ENCODE measurements at places on chromosomes 3 and 15.
A peak's percentile ranks its signal among the peaks of the same experiment; 100 is the strongest.

DNA sequence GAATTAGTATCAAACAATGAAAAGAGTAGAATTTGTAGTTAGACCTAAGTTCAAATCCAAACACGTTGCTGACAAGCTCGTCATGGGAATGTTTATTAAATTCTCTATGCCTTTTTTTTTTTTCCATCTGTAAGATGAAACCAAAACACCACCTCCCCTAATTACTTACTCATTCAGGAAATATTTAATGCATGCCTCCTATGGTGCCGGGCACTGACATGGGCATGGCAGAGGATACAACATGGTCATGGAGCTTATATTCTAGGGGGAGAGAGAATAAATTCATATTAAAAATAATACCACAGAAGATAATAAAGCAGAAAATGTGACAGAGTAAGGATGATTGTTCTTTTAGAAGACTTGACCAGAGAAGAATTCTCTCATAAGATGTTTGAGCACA lies 215.8 kb downstream of the RYR3 start:
- no peak for DNase-seq

- no peak for DNase-seq
Observed at GRCh38 chr3:165503825-165504224, 307.6 kb upstream of the SLITRK3 start.

DNA sequence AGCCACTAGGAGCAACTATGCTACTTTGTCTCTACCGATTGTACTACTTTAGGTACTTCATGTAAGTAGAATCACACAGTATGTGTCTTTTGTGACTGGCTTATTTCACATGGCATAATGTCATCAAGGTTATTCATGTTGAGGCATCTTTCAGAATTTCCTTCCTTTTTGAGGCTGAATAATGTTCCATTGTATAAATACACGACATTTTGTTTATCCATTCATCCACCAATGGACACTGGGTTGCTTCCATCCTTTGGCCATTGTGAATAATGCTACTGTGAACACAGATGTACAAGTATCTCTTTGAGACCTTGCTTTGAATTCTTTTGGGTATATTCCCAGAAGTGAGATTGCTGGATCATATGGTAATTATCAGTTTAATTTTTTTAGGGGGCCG lies 29.2 kb downstream of the MYO5A start:
- DNase-seq = no peak

- no peak for DNase-seq
Observed at GRCh38 chr15:37709669-37710068, 224.8 kb upstream of the TMCO5A start.

DNA sequence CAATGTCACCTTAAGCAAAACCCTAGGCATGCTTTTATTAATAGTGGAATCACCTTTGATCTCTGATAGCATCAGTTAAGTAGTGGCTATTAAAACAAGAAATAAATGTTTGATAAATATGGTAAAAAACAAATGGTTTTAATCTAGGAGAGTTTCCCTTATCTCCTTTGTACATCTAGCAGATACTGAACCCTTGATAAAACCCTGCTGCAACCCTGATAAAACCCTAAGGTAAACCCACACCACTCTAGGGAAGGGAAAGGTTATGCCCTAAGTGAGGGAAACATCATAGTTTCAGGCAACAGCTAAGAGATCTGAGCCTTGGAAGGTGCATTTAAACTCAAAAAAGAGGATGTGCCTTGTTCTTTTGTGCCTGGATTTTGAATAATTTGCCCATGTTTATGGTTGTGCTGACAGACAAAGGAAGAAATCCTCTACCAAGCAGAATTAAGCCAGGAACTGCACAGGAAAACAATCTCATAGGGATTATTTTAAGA lies 309.7 kb downstream of the FGF12 start:
- DNase-seq = no peak

GRCh38 chr15:85116925-85117646 lies 135.4 kb downstream of the PDE8A start:
- no peak for DNase-seq

DNA sequence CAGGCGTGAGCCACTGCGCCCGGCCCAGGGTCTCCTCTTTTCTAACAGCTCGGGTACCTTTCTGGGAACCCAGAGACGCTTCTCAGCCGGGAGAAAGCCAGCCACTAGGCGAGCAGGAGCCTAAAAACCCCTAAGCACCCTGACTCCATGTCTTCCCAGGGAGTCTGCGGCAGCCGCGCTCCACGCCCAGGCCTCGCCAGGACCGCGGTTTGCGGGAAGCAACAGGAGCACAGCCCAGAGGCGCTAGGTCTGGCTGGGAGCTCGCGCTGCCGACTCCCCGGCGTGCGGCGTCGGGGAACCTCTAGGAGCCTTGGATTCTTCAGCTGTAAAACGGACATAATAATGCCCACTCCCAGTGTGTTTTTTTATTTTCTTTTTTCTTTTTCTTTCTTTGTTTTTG lies 1.0 kb upstream of the LAMP3 start:
- no peak for DNase-seq

DNA sequence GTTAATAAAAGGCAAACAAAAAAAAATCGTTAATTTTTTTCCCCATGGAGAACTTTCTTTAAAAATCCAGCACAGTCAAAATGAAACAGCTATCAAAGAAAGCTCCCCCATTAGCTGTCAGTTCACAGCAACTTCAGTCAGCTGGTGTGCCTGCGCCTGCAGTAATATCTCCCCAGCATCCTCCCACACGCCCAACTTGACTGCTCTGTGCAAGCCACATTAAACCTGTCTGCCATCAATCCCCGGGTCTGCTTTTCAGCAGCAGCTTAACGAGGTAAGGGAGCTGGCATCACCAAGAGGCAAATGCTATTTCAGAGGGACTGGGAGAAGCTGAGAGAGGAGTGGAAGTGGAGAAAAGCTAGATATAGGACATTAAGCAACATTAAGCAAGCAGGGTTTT lies 337.5 kb downstream of the GAP43 start:
- no peak for DNase-seq

- DNase-seq = no peak
Observed at GRCh38 chr15:77413699-77414349, 6.1 kb downstream of the PEAK1 start.

- DNase-seq = no peak
Observed at GRCh38 chr3:7867587-7867986, 634.0 kb upstream of the LMCD1 start.

DNA sequence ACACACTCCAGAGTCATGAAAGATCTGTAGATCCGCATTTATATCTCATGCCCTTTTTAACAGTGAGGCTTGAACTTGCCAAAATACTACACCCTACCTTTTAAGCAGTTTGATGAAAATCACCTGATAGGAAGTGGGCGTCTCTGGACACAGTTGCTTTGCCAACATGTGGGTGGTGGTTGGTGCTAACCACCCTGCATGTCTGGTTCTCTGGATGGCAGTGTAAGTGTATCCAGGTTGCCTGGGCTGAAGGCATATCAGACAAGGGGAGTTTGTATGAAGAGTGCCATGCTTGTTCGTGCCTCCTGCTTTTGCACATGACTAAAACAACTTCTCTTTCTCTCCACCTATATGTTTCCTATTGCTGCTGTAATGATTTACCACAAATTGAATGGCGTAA lies 159.6 kb downstream of the GHSR start:
- no peak for DNase-seq

DNA sequence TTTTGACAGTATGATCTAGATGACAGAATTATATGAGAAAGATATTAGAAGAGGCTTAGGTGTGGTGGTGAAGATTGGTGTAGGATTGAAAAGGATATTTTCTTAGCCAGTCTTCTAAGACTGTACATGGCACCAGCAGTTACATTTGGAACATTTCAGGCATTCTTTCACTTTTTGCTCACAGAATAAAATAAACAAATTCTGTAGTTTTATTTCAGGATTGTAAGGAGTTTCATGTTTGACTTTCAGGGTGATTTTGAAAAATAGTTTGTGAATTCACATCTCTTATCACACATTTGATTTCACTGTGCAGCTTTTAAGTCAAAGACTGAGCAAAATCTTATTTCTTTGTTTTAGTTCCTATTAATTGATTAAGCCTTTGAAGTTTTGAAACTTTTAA lies 27.1 kb downstream of the DNAJC13 start:
- DNase-seq = no peak

GRCh38 chr3:191944835-191945234 lies 483.9 kb downstream of the PYDC2 start:
- no peak for DNase-seq

DNA sequence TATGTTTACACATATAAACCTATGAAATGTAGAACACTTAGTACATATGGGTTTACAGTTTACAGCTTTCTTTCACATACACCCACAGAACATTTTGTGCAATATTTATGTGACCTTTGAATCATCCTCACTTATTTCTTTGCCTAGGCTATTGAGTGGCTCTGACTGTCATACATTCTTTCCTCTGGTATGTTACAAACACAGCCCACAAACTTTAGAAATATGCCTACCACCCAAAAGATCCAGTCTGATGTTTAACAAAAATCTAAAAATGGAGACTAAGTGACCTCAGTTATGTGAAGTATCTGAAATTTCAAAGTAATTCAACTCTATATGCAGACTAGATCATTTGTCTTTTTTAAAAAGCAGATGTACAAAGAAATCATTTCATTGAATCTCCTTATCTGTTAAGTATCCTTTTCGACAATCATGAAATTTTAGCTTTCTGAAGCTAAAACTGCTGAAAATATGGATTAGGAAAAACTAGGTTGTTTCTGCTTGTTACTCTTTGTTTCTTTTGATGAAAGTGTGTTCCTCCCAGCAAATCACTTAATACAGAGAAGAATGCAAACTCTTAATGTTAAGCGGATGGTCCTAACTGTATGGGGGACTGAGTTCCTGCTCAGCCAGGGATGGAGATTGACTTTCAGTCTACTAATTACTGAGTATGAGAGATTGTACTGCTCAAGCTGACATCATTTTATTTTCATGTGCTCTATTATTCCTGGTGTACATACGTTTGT lies 27.7 kb downstream of the CCDC54 start:
- DNase-seq = no peak

- peak; percentile 46 for DNase-seq
Observed at GRCh38 chr3:69212411-69213160, 90.2 kb upstream of the LMOD3 start.

DNA sequence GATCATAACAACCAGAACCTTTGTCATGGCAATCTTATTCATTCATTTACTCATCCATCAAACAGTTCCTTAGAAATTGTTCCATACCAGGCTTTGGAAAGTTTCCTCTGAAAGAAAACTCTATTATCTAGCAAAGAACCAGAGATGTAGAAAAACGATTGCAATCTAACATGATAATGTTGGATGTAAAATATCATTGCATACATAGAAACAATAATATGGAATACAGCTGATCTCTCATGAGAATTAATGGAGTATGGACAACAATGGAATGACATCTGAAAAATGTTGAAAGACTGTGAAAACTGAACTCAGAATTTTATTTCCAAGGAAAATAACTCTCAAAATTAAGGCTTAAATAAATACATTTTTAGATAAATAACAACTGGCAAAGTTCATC lies 665.4 kb downstream of the NLGN1 start:
- DNase-seq = no peak

DNA sequence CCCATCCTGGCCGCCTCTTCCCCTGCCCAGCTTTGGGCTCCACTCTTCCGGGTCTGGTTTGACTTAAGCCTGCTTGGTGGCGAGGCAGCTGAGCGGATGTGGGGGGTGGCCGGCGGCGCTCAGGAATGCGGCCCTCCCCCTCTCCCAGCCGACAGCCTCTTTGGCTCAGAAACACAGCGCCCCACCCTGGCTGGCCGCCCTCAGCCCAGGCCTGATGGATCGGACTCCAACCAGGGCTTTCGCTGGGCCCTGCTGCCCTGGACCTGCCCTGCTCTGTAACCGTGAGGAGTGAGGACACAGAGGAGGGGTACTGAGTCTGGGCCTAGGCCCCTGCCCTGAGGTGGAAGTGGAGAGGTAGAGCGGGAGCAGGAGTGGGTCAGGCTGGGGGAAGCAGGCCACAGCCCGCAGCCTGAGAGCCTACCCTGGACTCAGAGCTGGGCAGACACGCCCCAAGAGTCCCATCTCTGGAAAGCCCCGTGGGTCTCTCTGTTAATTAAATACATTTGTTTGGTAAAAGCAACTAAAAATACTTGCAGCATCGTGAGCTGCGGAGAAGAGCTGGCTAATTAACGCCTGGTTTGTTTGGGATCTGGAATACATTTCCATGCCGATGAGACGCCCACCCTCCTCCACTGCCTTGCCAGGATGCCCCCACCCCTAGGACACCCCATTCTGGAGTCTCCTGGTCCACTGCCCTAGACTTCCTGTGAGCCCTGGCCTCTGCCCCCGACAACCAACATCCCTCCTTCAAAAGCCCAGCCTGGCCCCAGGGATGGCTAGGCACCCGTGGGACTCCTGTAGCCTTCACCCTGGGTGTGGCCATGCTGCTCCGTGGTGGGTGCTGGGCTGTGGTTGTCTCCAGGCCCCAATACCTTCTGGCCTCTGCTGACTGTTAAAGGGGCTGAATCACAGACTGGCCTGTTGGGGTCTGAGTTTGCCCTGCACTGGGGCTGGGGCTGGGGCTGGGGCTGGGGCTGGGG lies 19.6 kb downstream of the PLXNA1 start:
- no peak for DNase-seq

GRCh38 chr3:123667784-123668183 lies 82.9 kb upstream of the HACD2 start:
- DNase-seq = no peak

DNA sequence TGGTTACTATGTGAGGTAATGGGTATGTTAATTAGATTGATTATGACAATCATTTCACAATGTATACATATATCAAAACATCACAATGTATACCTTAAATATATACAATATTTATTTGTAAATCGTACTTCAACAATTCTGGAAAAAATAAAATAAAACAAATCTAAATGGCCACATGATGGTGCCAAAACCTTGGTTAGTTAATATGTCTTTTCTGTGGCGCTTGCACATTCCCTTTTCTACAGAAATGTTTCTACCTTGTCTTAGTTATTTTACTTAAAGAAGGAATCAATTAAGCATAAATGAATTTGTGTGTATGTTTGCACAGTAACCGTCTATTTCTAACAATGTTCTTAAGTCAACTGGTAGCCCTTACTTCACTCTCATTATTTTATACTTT lies 53.4 kb downstream of the OXSM start:
- no peak for DNase-seq

DNA sequence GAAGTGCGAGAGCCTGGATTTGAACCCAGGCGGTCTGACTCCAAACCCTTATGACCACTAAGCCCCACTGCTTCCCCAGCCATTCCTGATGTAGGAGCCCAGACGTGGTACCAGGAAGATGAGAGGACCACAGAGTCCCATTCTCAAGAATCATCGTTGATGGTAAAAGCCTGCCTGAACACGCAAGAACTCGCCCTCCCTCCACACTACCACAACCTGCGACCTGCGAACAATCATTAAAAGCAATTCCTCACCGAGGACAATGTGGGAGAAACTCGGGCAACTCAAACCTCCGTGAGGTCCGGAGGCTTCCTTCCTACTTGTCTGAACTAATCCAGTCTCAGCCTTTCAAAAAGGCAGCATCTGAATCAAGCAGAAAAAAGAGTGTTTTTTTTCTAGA lies 10.3 kb downstream of the MAGI1 start:
- no peak for DNase-seq
